ENCODE measurements at places on chromosomes 4 and X.

- DNase-seq: no peak
Observed at GRCh38 chr4:14383652-14384051, 618.6 kb upstream of the CPEB2 start.

- DNase-seq: no peak
Observed at GRCh38 chr4:28675582-28675981, 1814.9 kb downstream of the STIM2 start.

DNA sequence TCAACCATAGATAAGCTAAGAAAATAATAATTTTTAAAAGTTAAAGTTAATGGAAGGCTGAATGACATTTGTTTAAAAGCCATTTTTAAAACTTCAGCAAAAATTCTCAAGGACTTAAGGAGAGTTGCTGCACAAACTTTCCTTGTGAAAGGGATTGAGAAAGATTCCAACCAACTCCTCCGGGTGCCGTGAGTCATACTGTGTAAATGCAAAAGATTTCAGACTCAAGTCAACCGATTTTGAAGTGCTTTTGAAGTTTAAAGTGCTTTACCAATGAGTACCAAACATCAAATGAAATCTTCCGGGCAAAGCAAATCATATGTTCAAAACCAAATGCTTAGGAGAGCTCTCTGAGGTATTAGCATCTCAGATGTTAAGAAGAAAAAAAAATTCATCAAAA, 31.4 kb downstream of the VCX2 start:
- peak; percentile 12 for DNase-seq

- DNase-seq: no peak
Observed at GRCh38 chrX:112967903-112968302, 127.3 kb upstream of the AMOT start.

DNA sequence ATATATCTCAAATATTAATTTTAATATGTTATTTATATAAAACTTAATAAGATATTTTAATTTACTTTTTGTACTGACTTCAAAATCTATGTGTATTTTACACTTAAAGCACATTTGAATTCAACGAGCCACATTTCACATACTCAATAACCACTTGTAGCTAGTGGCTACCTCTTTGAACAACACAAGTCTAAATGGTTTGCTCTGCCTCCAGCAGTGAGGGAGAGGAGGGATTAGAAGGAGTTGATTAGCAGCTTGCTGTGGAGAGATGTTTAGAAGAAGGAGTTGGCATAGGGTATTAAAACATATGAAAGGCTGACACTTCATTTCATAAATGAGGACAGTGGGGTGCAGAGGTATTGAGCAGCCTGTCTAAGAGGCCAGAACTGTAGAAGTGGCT, 124.0 kb downstream of the ARHGAP24 start:
- no peak for DNase-seq

GRCh38 chrX:27445438-27445837, 17.7 kb downstream of the PPP4R3C start:
- DNase-seq: no peak

- DNase-seq: no peak
Observed at GRCh38 chrX:71100581-71101505, 5.2 kb downstream of the FOXO4 start.

- DNase-seq: peak; percentile 28
Observed at GRCh38 chr4:23680671-23681518, 209.0 kb downstream of the PPARGC1A start.

GRCh38 chr4:37430718-37431416, 186.3 kb downstream of the NWD2 start:
- no peak for DNase-seq

DNA sequence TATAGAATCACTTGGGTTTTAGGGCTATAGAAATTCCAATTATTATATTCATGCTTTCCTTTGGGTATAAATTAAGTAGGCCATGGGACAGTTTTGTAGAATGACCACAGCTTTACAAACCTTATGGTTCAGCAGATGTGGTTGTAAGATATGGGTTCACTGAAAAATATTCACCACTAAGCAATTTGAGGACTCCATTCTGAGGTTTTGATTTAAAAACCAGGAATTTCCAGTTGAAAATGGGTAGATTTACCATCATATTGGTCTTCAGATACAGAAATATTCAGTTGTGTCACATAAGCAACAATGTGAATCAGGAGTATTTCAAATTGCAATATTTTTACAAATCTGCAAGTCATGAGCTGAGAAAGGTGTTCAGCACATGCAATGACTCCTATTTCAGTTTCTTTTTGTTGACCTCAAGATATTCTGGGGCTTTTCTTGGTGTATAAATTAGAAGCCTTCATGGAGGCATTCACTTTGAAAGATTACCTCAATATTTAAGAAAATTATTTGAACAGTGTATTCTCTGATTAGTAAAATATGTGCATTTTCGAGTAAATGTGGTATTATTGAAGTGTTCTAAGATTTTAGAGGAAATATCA, 218.4 kb upstream of the HCCS start:
- no peak for DNase-seq

GRCh38 chr4:15945516-15945915, 7.0 kb upstream of the FGFBP1 start:
- no peak for DNase-seq

GRCh38 chr4:126753592-126753991, 879.2 kb upstream of the INTU start:
- no peak for DNase-seq

- no peak for DNase-seq
Observed at GRCh38 chr4:161828061-161828460, 335.7 kb downstream of the FSTL5 start.

- no peak for DNase-seq
Observed at GRCh38 chr4:1086011-1086410, 27.4 kb downstream of the RNF212 start.

DNA sequence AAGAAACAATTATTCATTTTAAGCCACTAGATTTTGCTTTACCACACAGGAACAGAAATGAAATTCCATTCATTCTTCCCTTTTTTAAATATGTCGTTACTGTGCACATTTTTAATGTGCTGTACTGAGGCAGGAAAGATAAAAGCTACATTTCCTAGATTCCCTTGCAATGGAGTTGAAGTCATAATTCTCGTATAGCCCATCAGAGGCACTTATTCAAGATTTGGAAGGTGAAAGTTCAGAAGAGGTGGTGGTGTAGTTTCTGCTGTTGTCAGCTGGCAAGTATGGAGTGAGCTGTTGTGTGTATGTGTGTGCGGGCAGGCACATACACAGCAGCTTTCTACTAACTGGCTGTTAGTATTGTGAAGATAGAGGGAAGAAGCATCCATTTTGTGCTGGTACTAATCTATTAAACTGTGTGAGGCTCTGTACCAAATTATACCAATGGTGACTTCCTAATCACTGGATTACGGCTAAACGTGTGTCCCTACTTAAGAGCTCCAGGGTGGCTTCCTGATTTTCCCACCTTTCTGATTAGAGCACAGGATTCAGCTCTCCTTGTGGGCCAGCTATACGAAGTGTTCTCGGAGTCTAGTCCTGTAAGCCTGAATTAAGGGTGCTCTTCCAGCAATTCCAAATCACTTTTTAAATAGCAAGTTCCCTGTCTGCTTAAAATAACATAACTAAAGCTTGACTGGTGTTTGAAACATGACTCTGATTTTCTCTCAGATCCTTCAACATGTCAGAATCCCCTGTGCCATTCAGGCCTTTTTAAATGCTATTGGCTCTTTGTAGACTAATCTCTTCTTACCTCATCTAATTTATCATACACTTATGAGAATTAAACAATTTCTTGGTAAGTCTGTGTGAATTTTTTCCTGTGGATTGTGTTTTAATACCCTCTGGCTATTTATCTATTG, 43.8 kb downstream of the PDS5A start:
- peak; percentile 40 for DNase-seq

DNA sequence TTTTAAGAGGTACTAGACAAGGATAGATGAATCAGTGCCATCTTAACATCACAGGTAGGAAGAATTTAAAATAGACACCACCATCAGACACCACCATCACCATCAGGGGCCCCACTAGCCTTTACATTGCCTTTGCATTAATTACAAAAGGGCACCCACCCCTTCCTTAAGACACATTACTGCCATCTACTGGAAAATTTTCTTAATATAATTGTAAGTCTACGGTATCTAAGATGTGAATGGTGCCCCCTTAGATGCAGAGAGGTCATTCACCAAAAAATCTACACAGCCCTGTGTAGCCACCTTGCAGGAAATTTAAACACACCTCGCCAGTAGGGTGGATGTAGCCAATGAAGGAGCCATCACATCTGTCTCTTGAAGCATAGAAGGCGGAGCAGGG, 184.1 kb downstream of the MID1IP1 start:
- no peak for DNase-seq

DNA sequence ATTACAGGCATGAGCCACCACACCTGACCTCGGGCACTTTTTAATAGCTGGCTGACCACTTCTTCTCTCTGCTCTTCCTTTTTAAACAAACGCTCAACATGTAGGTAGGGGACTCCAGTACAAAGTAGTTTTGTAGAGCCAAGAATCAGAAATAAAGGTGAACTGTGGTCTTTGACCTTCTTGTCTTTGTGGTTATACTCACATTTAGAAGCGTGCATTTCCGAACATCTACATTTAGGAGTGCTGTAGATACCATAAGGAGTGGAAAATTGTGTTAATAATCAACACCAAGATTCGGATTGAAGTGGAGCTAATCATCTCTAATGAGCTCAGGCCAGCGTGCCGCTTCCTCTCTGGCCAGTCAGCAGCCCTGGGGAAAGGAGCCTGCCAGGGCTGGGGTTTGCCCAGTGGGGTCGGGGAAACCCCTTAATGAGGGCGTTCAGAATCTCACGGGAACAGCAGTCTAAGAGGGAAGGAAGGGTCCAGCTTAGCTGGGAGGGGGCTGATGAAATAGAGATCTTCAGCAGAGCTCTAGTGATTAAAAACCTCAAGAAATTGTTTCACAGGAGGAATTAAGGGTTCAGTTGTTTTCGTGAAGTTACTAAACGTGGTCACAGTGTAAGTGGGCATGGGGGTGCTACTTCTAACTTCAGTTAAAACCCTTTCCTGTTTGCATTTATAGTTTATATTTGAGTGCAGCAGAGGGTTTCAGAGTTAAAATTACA, 81.2 kb downstream of the GAB1 start:
- no peak for DNase-seq

DNA sequence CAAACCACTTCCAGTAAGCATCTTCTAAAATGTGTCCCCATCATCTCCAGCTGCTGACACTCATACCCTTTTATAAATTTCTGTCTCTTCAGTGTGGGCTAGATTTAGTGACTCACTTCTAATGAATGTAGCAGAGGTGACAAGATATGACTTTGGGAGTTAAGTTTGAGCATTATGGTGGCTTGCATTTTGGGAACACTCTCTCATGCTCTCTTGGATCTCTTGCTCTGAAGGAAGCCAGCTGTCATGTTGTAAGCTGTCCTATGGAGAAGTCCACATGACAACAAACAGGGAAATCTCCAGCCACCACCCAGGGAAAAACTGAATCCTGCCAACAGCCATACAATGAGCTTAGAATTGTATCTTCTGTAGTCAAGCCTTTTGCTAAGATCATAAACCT, 691.3 kb upstream of the PCDH7 start:
- DNase-seq: no peak

DNA sequence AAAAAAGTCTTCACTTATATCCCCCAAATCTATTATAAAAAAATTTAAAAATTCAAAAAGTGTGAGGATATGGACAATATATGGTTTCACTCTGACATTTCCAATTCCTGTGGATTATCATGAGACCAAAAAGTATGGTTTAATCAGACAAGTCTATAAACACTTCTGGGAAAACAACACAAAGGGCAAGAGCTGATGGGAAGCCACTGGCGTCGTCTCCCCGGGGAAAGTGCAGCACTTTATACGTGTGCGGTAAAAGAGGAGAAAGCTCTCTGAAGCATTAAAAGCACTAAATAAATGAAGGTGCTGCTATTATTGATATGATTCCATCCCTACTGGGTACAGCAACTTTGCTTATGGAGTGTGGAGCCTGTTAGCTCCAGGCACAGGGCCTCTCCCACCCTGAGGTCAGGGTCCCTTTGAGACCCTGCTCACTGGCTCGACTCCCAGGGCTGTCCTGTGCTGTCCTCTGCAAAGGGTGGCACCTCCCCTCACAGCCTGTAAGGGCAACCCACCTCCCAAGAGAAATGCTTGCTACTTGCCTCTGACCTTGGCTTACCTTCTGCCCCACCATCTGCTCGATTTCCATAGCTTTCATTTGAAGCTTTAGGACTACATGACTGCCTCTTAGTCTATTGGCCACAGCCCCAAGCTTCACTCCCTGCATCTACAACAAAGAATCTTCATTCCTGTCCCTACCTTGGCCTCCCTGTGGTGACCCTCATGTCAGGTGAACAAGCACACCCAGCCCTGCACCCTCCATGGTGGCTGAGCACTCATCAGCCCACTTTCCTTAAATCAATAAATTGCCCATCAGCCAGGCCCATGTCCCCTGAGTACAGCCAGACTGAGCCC, 248.6 kb downstream of the HNRNPD start:
- no peak for DNase-seq

- no peak for DNase-seq
Observed at GRCh38 chrX:22589845-22590244, 317.1 kb downstream of the CBLL2 start.

DNA sequence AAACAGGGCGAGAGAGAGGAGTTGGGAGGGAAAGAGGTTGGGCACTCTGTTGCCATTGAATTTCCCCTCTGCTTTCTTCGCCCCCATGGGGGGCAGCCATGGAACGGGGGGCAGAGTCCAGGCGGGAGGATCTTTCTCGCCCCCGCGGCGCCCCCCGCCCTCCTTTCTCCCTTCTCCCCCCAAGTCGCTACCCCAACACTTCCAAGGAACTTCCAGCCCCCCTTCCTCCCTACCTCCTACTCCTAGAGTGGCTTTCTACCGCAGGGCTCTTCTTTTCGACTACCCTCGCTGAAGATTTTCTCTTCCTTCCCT, 594 bp upstream of the STAG2 start:
- DNase-seq: no peak

DNA sequence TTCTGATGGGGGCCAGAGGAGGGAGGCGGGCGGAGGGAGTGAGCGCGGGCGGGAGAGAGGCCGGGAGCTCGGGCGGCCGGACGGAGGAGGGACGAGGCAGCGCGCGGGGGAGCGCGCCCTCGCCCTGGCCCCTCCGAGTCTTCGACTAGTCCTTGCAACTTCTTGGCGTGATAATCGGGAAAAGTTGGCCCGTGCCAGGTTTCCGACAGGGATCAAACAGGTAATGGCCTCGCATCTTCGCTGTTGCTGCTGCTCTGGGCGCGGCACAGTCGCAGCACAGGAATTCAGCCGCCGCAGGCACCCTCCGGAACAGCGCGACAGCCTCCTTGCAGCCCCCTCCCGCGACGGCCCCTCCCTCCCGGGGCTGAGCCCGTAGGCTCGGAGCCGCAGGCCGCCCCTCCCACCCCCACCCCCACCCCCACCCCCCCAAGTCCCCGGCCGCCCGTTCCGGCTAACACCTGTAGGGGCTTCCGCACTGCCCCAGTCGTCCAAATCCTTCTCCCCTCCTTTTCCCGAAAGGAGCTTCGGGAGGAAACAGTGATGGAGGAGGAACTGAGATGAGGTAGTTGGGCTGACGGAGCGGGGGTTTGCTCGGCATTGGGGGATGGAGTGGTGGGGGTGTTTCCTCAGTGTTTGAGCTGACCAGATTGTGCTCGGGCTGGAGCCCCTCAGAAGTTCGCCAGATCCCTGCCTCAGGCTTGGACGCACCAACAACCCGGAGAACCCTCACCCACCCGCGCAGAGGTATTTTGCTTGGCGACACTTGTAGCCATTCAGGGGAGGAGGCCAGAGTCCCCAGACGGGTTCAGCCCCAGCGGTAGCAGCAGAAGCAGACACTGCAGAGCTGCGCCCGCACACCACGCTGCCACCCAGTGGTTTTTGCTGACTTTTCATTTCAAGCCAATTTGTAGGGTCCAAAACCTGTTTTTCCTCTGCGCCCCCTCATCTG, at the start of gene FGF13:
Gene FGF13, minus strand, starts transcription at position 319 of the 949 bp plus-strand sequence. CDS start 714 bp downstream, outside the sequence.
- DNase-seq: no peak

- DNase-seq: peak; percentile 16
Observed at GRCh38 chrX:154374313-154375155, at the start of gene FLNA. Gene FLNA (minus strand): TSS chrX:154374634. CDS start chrX:154371245, 3,389 bp downstream.

All from kidney glomerular epithelial cell (primary cell).